ENCODE measurements at places on chromosomes 5 and 9.

DNA sequence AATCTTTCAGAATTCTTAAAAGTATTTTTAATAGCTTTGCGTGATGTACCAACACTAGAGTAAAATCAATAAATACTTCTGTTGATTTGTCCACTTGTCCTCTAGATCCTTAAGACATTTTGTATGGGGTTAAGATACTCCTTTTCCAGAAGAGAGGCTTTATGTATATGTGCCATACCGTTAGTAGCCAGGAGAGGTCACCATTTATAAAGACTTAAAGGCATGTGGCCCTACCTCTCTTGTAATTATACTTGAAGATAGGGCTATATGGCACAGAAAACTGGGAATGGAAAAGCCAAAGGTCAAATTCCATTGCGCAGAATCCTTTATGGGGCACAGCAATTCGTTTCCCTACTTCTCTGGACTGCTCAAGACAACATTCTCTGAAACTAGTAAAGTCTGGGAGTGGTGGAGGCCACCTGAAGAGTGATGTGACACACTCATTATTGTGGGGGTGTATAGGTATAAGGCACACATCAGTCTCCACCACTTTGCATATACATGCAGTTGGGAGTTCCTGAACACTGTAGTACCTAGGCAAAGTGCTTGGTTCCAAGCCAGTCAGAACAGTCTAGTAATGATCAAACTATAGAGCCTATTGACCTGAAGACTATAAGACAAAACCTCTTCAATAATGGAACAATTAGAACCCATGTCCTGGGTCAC, 140.1 kb upstream of the FBXL17 start:
- peak; percentile 37 for DNase-seq

GRCh38 chr5:175842506-175842905, 28.9 kb upstream of the CPLX2 start:
- no peak for DNase-seq

GRCh38 chr9:134328341-134328840, 2.1 kb downstream of the RXRA start:
- DNase-seq: no peak

GRCh38 chr9:27168496-27168895, 59.5 kb downstream of the TEK start:
- DNase-seq: no peak

DNA sequence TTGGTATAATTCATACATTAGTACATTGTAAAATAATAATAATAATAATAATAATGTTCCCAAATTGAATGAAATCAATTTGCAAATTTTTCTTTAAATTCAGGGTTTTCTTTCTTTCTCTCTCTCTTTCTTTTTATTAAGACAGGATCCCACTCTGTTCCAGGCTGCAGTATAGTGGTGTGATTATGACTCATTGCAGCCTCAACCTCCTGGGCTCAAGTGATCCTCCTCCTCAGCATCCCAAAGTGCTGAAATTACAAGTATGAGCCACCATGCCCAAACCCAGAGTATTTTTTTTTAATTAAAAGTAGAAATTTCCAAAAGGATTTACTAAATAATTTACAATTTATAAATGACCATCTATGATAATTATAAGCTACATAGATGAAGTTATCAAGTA, 117.7 kb downstream of the HOMER1 start:
- DNase-seq: no peak

DNA sequence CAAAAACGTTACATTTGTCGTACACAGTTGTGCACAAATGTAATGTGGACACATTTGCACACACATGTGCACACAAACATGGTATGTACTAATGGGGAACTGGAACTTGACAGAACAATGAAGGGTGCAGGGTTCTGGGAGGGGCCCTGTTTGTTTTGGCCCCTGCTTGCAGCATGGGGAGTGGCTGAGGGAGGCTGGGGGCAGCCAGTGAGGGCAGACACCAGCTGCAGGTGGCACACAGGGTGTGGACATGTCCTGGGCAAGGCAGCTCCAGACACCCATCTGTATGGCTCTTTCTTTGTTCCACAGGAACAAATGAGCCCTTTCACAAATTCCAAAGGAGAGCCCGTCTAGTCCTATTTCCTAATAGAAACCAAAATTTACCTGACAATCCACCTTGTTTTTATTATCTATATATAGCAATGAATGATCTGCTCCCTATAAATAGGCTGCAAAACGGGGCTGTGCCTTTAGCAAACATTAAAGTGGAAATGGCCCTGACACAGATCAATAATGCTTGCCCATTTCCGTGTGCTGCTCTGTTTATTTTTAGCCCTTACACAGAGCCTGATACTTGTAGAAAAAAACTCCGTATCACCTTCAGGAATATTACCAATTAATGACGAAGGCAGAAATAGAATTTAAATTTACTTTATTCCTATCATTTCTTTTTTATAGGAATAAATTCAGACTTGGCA, 26.4 kb downstream of the MARCHF3 start:
- no peak for DNase-seq

DNA sequence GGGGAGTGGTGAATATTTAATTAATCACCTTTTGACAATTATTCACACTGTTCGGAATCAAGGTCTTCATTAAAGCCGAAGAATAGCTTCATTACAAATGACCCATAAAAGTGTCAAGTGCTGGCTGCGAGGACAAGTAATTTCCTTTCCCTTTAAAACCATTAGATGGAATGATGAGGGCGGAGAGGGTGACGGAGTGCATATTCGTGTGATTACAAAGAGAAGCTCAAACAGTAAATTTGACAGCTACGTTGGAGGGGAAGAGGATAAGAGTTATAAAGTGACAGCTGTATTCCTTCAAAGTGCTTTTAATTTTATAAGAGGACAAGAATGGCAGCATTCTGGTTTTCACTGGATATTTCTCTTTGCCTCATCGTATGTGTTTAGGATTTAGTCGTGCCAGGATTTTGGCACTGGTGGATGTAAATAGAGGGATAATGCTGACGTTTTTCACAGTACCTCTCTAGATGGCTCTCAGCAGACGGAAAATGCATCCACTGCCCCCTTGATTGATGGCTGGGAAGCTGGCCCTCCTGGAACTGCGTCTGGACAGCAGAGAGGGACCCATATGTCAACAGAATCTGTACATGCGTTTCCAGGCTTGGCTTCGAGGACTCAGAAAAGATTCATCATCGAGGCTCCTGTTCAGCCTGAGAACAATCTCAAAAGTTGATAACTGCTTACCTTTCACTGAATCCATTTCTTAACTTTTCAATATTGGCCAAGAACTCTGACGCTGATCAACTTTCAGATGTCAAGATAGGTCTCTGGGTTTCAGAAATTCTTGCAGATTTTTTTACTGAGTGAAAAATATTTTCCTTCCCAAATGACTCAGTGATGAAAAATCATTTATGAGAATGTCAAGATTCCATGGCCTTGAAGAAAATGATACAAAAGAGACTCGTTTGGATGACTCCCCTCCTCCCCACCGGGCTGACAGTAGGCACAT, 50.4 kb upstream of the IRX2 start:
- no peak for DNase-seq

GRCh38 chr9:89305868-89306267, 5.1 kb upstream of the CKS2 start:
- DNase-seq: no peak

DNA sequence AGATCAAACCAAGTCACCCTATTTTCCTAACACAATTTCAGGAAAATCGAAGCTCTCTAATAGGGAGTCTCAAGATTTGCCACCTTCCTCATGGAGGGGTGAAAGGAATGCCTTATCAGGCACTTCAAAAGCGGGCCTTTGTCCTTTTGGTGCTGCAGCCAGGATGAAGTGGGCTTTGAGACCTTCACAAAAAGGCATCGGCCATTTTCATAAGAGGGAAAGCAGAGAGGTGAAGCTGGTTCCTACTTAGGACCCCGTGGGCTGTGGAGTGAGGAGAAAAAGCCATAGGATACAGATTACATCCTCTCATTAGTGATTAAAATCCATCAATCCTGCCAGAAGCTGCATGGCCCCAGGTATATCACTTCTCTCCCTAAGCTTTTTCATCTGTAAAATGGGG, 859 bp downstream of the CDKN2AIPNL start:
- DNase-seq: peak; percentile 21

DNA sequence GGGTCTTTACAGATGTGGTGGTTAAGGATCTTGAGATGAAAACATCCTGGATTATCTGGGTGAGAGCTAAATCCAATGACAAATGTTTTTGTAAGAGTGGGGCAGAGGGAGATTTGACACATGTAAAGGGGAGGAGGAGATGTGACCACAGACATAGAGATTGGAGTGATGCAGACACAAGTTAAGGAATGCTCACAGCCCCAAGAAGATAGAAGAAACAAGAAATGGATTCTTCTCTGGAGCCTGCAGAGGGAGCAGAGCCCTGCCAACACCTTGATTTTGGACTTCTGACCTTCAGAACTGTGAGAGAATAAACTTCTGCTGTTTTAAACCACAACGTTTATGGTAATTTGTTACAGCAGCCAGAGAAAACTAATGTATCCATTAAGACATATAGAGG, 21.7 kb downstream of the ITGA2 start:
- no peak for DNase-seq

- no peak for DNase-seq
These were observed 31.0 kb downstream of the MEIKIN start for GRCh38 chr5:131914472-131914871.

All from GM13977 (cell line).